Left ventricle myocardium superior (tissue), 1 donor: ENCODE measurements at places on chromosomes 4 and X.

GRCh38 chrX:68822641-68823410 lies 6.0 kb upstream of the EFNB1 start:
- DNase-seq = peak; percentile 65

DNA sequence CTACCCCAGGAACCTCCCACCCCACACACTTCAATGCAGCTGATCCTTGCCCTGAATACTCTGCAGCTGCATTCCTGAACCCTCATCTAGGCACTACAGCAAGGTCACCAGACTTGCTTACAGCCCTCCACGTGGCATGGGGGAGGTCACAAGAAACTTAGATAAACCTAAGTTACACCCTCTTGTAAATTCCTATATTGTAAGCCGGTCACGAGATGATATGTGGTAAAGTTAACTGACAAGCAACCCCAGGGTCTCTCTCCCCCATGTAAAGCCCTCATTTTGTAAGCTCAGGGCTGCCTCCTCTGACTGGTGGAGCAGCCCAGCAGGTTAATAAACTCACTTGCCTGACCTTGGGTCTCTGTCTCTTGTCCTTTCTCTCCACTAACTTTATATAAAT lies 570.7 kb downstream of the PCDH7 start:
- DNase-seq = no peak

- no peak for DNase-seq
These were observed 4.7 kb upstream of the GPR78 start for GRCh38 chr4:8575457-8575856.

DNA sequence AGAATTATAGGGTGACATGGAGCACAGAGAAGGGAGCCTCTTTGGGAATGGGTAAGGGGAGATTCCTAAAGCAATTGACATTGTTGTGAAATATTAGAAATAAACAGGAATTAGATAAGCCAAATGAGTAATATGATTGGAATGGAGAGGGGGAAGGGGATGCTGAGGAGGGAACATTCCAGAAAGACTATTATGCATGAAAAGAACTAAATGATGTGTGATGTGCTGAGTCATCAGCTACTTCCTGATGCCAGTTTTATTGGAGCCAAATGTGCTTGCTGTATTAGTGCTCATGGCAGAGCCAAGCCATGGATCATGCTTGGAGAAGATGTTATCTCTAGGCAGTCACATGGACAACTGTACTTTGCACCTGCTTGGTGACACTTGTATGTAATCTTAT lies 189.0 kb upstream of the HCCS start:
- no peak for DNase-seq

DNA sequence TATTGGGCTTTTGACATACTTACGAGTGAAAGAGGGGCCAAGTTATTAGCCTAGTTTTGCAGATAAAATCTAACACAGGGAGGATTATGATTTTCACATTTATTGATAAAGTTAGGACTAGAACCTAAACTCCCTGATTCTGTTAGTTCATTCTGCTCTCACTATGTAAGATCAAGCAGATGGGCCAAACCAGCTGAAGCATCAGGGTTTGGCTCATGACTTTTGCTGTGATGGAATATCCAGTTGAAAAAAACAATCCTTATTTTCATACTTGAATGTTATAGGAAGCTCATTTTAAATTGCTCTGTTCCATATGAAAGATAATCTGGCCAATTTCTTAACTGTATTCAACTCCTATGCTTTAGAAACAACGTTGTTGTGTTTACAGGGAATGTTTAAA lies 21.2 kb downstream of the SPRY1 start:
- DNase-seq = no peak

DNA sequence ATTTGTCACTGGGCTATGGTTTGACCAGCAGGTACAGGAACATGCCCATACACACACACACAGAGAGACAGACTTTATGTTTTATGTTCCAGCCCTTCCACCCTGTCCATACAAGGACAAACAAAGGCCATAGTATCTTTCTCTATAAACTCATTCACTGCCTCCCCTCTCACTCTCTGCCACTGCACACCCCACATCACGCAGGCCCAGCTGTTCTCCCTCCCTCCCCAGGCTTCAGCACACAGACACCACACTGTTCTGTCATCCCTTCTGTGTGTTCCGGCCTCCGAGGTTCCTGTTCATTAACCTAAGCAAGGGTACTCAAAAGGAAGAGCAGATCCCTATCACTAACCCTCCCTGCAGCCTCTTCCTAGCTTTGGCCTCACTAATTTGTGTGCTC lies 17.8 kb downstream of the LAS1L start:
- no peak for DNase-seq

DNA sequence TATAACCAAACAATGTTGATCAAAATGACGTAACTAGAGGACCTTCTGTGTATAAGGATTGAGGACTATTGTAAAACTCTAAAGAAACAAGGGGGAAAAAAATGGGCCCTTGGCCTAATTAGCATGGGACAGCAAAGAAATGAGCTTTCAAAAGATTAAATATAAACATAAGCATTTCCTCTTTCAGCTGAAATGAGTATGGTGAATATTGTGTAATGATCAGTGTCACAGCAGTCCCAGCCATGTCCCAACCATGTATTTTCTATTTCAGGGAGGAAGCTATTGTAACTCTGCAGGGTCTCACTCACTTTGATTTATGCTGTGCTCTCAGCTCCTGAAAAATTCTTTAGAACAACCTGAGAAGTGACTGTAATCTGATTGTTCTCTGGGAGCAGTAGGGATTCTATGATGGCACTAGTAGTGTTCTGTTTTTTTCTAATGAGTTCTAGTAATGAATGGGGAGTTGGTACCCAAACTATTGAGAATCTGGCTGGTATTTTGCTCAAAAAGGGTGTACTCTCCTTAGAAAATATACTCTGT lies 25.8 kb downstream of the ANXA10 start:
- DNase-seq = no peak

GRCh38 chrX:132961511-132961910 lies 3.1 kb upstream of the HS6ST2 start:
- no peak for DNase-seq

GRCh38 chr4:27685091-27685490 lies 824.5 kb downstream of the STIM2 start:
- DNase-seq = no peak

DNA sequence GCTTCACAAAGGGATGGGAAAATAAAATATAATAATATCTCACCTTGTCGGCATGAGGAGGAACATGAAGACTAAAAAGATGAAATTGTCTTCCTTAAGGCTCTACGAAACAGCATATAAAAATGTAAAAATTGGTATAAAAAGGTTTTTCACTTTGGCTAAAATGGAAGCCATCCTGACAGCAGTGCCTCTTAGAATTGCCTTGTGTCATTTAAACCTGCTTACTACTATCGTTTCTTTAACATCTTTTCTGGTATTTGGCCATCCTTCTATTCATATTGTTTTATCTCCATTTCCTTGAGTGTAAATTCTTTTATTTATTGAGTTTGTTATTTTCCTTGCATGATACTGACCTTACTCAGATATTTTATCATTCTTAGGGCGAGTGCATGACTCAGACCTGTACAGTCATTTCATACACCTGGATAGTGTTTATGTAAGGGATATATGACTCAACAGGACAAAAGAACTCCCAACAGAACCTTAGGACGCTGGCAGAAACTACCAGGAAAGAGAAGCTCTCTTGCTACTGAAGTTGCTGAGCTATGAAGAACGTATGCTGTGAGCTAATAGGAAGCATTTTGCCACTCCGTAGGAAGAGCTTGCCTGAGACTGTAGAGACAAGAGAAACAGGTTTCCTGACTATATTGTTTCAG lies 5.8 kb upstream of the CDKN2AIP start:
- no peak for DNase-seq

GRCh38 chr4:107792711-107793110 lies 32.0 kb upstream of the SGMS2 start:
- no peak for DNase-seq

- no peak for DNase-seq
These were observed 140.2 kb upstream of the KLF3 start for GRCh38 chr4:38523524-38524448.

DNA sequence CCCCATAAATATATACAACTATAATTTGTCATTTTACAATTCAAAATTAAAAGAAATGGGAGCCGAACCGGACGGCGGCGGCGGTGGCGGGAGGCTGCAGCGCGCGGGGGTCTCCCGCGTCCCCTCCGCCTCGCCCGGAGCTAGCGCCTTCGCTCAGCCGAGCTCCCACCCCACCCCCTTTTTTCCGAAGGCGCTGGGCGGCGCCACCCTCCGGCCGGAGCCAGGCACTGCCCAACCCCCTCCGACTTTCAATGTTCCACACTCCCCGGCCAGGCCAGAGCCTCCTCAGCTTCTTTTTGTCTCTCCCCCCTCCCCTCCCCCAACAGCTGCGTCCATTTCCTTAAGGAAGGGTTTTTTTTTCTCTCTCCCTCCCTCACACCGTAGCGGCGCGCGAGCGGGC lies 214.1 kb upstream of the GEMIN8 start:
- no peak for DNase-seq

- DNase-seq = no peak
These were observed 4.8 kb downstream of the CAPN6 start for GRCh38 chrX:111265486-111265885.

DNA sequence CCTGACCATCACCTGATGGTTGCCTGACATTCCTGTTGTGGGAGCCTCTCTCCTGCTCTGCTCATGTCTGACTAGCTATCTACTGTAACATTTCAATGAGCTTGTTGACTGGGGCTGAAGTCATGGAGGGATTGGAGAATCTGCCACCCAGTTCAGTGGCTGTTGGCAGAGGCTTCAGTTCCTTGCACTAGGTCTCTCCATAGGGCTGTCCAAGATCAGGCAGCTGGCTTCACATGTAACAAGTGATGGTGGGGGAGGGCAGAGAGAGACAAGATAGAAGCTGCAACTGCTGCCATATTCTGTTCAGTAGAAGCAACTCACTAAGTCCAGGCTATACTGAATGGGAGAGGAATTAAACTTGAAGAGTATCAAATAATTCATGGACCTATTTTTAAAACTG lies 14.1 kb upstream of the CCNI start:
- DNase-seq = no peak

DNA sequence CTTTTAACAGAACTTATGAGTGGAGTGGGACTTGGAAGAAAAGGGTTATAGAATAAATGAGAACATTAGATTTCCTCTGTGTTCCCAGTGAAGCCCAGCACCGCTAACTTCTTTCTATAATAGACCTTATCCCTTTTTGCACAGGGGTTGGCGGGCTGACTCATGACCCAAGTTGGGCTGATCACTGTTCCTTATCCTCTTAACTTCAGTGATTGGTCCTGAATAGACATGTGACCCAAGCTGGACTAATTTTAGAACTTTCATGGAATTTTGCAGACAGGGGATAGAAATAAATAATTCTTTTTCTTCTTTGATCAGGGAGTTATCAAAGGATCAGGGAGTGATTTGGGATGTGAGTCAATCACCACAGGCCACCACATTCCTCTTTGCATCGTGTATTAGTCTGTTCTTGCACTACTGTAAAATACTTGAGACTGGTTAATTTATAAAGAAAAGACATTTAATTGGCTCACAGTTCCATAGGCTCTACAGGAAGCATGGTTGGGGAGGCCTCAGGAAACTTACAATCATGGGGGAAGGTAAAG lies 75.9 kb downstream of the UCHL1 start:
- no peak for DNase-seq

GRCh38 chrX:97294041-97294440 lies 410.3 kb downstream of the RPA4 start:
- DNase-seq = no peak

DNA sequence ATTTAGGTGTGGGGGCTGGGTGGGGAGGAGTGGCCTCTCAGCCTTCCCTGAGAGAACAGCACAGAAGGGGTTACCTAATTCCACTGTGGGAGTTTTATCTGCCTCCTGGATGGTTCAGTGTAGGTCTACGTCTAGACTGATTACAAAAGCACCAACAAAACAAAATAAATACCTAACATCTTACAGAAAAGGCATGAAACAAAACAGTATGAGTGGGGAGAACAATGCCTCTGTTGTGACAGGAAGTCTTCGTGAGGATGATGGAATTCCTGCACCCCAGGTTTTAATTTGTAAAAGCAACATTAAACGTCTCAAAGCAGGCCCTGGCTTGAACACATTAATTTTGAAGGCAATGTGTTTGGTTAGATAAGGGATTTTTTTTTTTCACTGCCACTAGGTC lies 112.1 kb upstream of the GPC4 start:
- no peak for DNase-seq

- DNase-seq = no peak
These were observed 17.2 kb upstream of the MND1 start for GRCh38 chr4:153327247-153327646.

- DNase-seq = no peak
These were observed 111.4 kb downstream of the SORBS2 start for GRCh38 chr4:185700630-185701029.

- no peak for DNase-seq
These were observed 102.6 kb downstream of the FHDC1 start for GRCh38 chr4:153038623-153039311.

GRCh38 chrX:153733651-153734240 lies 9.1 kb downstream of the ABCD1 start:
- DNase-seq = no peak

DNA sequence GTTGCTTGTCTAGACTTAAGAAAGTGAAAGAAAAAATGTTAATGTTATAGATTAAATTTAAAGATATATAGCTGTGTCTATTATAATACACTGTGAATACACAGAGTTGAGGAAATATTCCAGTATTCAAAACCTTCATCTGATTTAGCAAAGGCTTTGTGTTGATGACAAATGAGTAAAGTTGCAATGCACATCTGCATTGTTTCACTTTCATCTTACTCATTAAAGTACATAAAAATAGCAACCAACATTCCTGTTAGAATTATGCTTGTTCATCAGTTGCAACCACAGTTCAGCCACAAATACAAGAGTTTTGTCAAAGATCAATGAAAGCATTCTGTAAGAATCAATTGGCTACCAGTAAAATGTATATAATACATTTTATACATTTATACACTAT lies 346.4 kb upstream of the SLC7A11 start:
- DNase-seq = no peak

- no peak for DNase-seq
These were observed 18.4 kb upstream of the ZNF41 start for GRCh38 chrX:47501226-47502074.

- no peak for DNase-seq
These were observed 8.2 kb downstream of the FHIP1A start for GRCh38 chr4:151417164-151417571.

- DNase-seq = no peak
These were observed 16.4 kb upstream of the CTBP1 start for GRCh38 chr4:1265351-1265750.

DNA sequence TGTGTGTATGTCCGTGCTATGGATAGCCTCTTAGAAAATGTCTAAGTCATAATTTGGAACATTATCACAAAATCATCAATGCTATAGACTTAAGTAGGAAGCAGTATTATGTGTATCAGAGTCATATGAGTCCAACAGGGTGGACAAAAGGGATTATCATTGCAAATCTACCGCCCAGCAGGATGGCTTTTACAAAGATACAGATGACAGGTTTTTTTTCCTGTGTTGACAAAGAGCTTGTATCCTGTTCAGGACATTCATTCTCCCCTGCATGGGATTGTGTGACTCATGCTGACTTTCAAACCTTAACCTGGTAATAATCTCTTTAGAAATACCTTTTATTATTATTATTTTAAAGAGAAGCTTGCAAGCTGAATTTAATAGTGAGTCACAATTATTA lies 310.3 kb upstream of the GNPDA2 start:
- DNase-seq = no peak
